Activated CD4-positive, alpha-beta T cell treated with anti-CD3 and anti-CD28 coated beads, Interleukin-2, amount 10 ng/mL, durations not matched to agents 24 days and 14 days (primary cell): ENCODE measurements at places on chromosomes 11 and 22. TPM values are rescaled to one million over a fixed set of nuclear protein-coding genes. Genes with fewer than 3 reads are reported as not detected.

The F2 gene
- 0.30 TPM in 1 of 2 replicates, not detected in the other for total RNA-seq

DNA sequence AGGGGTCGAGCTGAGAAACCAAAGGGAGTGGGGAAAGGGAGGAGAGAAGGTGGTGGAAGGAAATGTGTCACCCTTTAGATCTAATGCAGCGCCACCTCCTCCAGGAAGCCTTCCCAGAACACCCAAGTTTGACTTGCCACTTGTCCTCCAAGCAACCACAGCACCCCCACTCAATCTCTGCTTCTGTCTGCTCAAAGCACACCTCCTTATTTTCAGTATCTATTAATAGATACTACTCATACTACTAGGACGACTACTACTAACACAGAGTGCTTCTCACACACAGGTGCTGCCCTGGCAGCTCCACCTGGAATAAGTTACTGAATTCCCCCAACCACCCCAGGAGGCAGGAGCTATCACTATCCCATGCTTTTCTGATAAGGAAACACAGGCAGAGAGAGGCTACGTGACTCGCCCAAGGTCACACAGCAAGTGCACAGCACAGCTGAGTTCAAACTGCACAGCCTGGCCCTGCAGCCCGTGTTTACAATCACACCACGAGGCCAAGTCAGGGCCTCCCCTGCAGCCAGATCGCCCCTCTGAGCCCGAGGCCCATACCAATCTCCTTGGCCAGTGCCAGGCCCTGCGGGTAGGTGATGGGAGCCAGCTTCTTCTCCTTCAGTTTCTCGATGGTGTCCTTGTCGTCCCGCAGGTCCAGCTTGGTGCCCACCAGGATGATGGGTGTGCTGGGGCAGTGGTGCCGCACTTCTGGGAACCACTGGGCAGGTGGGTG is 13.2 kb downstream of the RAC2 start:
- peaks cover 81% of the 10 kb centered on the region for H3K36me3 ChIP-seq
- H3K27me3 ChIP-seq = no peaks in the 10 kb centered on the region
- peak overlapping the region; percentile 79 for H3K4me3 ChIP-seq
- H3K4me1 ChIP-seq = peaks cover 82% of the 10 kb centered on the region

The SAA1 gene
- not detected in 2 replicates for total RNA-seq

- no peaks in the 10 kb centered on the region for H3K27me3 ChIP-seq
- no peak for DNase-seq
- H3K4me3 ChIP-seq = no peak overlapping the region
- peaks cover 12% of the 10 kb centered on the region for H3K36me3 ChIP-seq
- no peaks in the 10 kb centered on the region for H3K4me1 ChIP-seq
- H3K27ac ChIP-seq = no peak overlapping the region
Observed at GRCh38 chr11:73854680-73855079, 22.0 kb downstream of the COA4 start.

The CHRNA10 gene
- total RNA-seq = 2.0 and 2.7 TPM in 2 replicates

GRCh38 chr11:86736291-86737143 is 63.8 kb upstream of the PRSS23 start:
- H3K4me3 ChIP-seq = no peak overlapping the region
- H3K27ac ChIP-seq = no peak overlapping the region
- no peaks in the 10 kb centered on the region for H3K36me3 ChIP-seq
- H3K27me3 ChIP-seq = peaks cover 2% of the 10 kb centered on the region

The TNNT3 gene
- 1.1 and 1.2 TPM in 2 replicates for total RNA-seq

DNA sequence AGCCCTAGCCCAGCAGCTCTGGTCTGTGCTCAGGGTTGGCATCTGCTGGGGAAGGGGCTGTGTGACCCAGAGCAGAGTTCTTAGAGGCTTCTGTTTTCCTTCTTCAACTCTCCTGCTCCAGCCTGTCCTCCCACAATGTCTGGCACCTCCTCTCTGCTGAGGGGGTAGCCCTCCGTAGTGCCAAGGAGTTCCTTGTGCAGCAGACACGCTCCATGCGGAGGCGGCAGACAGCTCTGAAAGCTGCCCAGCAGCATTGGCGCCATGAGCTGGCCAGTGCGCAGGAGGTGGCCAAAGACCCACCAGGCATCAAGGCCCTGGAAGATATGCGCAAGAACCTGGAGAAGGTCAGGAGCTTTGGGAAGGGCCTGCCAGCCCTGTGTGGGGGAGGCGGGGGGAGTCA is 69.3 kb downstream of the CEP164 start:
- no peaks in the 10 kb centered on the region for H3K27me3 ChIP-seq
- H3K36me3 ChIP-seq = peaks cover 62% of the 10 kb centered on the region
- no peak for DNase-seq
- H3K27ac ChIP-seq = no peak overlapping the region
- no peak overlapping the region for H3K4me3 ChIP-seq
- H3K4me1 ChIP-seq = peaks cover 5% of the 10 kb centered on the region
